AG04450 (cell line): ENCODE measurements at places on chromosomes 7 and 10. TPM values are rescaled to one million over a fixed set of nuclear protein-coding genes. Genes with fewer than 3 reads are reported as not detected.

GRCh38 chr10:73163096-73163495 lies 4.7 kb downstream of the ECD start:
- DNase-seq: no peak

DNA sequence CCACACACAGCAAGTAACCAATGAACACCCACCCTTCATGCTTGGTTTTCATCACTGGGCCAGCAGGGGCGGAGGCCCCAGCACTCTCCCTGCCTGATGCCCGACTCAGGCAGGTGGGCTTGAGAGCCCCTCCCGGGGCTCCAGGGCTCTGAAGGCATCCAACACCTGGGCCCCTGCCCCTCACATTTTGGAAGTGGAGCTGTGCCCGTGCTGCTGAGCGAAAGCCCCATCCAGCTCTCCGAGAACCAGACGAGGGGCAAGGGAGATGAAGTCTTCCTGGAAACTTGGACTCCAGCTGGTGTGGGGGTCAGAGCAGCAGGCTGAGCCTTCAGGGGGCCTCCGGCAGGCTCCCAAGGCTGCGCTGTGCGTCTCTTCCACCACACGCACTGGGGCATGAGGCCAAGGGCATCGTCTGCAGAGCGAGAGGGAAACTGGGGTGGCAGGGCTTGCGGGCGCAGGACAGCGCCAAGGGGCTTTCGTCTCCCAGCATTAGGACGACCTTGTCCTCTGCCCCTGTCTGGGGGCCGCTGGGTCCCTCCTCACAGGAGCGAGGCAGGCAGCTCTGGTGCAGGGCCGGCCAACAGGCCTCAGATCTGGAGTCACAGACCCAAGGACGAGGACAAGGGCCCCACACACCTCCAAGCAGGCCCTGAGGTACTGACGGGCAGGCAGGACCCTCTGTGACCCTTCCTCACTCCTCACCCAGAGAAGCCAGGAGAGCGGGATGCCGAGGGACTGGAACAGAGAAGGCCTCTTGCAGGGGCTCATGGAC lies 108.3 kb upstream of the FAM20C start:
- no peak for DNase-seq

DNA sequence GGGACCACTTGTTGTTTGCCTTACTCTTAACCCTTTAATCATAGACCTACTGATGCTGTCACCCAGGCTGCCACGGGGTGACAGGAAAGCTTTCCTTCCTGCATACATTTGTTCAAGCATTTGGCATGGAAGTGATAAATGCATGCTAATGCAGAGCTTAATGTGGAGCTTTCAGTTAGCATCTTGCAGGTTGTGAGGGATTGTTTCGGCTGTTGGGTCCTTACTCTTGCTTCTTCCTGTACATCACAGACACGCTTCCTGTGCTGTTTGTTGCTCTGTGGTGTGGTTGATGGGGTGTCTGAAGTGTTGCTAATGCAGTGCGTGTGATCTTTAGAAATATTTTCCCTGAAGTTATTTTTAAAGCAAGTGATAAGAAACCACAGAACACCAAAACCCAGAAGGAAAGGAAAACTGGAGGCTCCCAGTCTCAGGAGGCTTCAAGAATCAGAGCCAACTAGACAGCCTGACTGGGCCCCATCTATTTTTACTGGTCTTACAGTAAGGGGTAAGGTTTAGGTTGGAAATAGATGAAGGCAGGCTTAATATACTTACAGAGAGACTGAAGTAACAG lies 143.1 kb downstream of the CHN2 start:
- no peak for DNase-seq

DNA sequence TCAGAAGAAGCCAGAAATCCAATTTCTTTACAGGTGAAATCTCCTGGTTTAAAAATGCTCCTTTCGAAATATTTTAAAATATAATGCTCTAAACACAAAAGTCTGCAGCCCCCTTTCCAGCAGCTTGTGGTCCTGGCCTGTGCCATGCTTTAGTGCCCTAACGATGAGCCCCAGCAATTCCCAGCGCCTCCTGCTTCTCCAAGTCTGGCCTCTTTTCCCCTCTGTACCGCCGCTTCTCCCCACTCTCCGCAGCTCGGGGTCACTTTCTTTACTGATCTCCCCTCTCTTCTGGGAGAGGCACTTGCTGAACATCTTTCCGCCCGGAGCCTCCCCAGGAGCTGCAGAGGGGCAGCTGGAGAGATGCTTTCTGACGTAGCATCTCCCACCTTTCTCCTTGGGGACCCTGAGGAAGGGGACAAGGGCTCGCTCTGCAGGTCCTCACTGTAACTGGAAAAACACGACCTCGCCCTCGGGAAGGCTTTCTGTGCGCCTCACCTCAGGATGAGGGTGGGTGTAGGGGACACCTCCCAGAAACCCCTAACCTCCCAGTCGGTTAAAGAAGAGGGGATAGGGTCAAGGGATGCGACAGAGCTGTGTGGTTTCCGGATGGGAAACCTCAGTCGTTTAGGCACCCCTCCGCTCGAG lies 565 bp upstream of the INA start:
- no peak for DNase-seq

GRCh38 chr10:77177589-77177988 lies 460.0 kb downstream of the KCNMA1 start:
- no peak for DNase-seq

DNA sequence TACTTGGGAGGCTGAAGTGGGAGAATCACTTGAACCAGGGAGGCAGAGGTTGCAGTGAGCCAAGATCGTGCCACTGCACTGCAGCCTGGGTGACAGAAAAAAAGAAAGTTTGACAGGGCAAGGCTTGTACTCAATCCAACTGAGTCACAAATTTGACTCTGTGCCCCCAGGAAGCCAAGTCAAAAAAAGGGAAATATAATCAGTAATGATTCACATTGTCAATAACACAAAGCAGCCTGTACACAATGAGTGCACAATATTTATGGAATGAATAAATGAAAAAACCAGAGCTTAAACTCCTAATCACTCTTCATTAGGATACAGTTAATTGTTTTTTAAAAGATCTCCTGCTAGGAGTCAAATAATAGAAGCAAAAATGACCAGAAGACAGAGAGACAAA lies 6.4 kb downstream of the NAPEPLD start:
- no peak for DNase-seq

GRCh38 chr7:29885626-29886025 lies 79.3 kb downstream of the WIPF3 start:
- no peak for DNase-seq

DNA sequence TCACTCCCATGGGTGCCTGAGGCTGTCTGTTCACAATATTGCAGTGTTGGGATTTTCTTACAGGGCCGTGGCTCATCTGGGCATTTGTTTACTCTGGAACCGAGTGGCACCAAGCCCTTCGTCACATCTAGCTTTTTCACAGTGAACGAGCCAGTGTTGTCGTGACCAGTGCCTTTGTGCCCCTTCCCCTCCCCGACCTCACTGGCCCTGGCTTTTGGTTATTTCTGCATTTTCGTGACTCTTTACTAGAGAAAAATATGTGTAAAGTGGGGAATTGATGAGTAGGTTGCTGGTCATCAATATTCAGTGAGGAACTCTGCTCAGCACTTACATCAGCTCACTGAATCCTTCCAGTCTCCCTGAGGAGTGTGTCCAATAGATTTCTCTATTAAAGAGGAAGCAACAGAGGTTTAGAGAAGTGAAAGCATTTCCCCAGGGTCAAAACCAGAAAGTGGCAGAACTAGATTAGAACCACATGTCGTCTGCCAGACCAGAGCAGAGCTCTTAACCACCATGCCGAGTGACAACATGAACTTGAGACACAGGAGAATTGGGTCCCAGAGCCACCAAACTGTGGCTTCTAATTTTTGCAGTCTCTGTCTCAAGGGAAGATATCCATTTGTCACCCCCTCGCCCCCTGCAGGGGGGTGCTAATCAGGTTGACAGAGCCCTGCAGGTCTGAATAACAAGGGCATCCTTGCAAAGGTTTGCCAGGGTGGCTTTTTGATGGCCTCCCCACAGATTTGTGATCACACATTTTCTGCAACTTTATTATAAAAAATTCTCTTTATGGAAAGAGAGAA lies 125.3 kb downstream of the CHN2 start:
- no peak for DNase-seq

GRCh38 chr7:102317231-102318059 lies 30.8 kb downstream of the SH2B2 start:
- no peak for DNase-seq

DNA sequence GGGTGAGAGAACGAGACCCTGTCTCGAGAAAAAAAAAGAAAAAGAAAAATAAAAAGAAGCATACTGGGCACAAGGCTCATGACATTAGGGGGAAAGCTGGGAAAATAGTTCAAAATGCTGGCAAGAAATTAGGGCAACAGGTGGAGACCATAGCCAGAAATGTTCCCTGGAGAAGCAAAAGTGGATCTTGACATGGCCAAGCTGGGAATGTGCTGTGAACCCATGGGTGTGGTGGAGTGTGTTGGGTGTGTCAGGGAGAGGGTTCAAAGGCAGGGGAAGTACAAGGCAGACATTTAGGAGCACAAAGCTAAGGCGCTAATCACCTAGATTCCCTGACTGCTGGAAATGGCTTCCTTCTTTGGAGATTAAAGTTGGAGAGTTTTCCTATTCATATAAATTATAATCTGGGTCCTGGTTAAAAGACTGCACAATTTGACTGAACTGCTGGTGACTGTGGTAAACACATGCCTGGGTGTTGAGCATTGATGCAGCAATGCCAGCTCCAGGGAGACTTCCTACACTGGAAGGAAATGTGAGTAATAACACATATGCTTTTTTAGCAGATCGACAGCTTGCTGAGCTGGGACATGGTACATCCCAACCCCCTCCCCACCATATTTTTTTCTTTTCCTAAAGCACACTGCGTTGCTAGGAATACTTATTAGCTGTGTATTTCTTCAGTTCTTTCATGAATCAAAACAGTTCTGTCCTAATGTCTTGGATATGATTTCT lies 70.1 kb upstream of the ARHGAP21 start:
- DNase-seq: no peak

DNA sequence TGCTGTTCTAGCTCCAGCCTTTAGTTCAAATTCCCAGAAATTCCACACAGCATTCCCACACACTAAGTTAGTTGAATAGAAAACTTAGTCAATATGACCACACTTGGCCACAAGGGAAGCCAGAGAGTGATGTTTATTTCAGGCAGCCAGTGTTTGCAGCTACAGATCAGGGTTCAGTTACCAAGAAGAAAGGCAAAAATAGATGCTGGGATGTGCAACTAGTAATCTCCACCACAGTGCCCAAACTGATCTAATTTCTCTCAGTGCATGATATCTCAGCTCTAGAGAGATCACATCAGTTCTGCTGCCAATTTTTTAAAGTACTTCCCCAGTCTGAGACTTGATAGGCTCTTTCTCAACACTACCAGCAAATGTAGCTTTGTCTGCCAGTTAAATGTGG lies 17.6 kb downstream of the SLF2 start:
- DNase-seq: no peak

- no peak for DNase-seq
Measured at GRCh38 chr7:31093282-31093681, 41.2 kb downstream of the ADCYAP1R1 start.

DNA sequence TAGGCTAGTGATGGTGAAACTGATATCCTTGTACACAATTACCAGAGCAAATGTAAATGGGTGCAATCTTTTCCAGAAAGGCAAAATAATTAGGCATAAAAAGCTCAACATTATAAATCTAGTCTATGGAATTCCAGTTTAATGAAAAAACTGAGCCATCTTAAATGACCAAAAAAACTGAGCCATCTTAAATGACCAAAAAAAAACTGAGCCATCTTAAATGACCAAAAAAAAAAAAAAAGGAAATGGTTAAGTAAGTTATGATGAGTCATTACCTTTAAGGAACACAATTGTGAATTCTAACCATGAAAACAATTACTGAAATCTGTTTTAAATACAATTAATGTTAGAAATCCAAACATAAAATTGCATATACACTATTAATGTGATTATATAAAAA lies 25.3 kb downstream of the USP6NL start:
- DNase-seq: no peak

- DNase-seq: no peak
Measured at GRCh38 chr10:75291805-75292204, 56.0 kb upstream of the COMTD1 start.

GRCh38 chr10:72171175-72171630 lies 44.6 kb upstream of the ANAPC16 start:
- DNase-seq: no peak

GRCh38 chr10:118333871-118334270 lies 8.3 kb downstream of the FAM204A start:
- DNase-seq: no peak

- no peak for DNase-seq
Measured at GRCh38 chr7:158110661-158111048, 477.0 kb downstream of the PTPRN2 start.

- DNase-seq: no peak
Measured at GRCh38 chr10:124942317-124943169, 620 bp downstream of the ZRANB1 start.

- no peak for DNase-seq
Measured at GRCh38 chr10:59891936-59892335, 14.4 kb downstream of the CCDC6 start.

- no peak for DNase-seq
Measured at GRCh38 chr7:159370-160270, 32.8 kb upstream of the FAM20C start.

DNA sequence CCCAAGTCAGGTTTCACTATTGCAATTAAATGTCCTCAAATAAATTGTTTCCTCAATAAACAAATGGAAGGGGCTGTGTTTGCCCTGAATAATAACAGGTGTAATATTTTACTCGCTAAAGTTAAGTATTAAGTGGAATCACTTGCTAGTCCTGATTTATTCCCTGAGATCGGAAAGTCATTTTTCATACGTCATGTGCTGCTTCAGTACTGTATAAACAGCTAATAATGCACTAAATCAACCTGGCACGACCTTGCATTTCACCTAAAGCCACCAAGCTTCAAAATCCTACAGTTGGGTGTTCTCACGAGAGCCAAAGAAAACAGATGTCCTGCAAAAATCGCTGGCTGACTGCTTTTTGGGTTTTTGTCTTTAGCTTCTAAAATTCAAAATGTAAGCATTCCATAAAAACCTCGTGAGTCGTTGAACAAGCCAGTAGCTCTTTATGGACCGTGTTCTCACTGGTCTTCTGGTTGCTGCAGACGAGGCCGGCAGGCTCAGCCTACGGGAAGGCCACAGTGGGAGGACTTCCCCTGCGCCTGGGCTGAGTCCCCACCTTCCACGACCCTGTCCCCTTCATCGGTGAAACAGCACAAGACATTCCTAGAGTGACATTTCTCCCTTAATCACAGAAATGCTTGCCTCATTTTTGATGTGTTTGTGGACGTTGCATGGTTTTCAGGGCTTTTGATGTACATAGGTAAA lies 17.9 kb upstream of the MNX1 start:
- no peak for DNase-seq

GRCh38 chr10:97046456-97047082 lies 139.2 kb downstream of the SLIT1 start:
- DNase-seq: no peak

- no peak for DNase-seq
Measured at GRCh38 chr7:115831371-115831770, 199.2 kb downstream of the TFEC start.

The BLNK gene
- not detected in 2 replicates for polyA plus RNA-seq

The VWC2 gene
- polyA plus RNA-seq: not detected in 2 replicates

The PAX4 gene
- polyA plus RNA-seq: not detected in 2 replicates

The ANKRD16 gene
- polyA plus RNA-seq: 5.9 and 6.7 TPM in 2 replicates

The GIMAP6 gene
- not detected in 2 replicates for polyA plus RNA-seq

The EBF3 gene
- polyA plus RNA-seq: 0.01 TPM in 1 of 2 replicates, not detected in the other
